GM04504 (cell line): ENCODE measurements at places on chromosomes 3 and 15.

DNA sequence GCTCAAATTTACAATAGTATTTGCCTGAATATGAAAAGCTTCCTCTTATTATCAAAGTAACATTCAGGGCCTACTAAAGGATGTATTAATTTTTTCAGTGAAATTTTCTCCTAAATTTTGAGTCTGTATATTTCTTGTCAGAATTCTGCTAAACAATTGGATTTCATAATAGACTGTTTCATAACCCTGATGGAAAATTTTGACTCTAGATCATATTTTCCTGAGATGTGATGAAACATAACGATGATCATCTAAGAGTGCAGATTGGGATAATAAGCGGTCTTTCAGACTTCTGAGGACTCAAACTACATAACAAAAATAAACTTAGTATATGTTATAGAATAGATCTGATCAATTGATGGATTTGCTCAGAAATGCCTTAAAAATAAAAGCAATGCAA is 574.5 kb upstream of the TBL1XR1 start:
- no peak for DNase-seq

- DNase-seq: no peak
These were observed 101.8 kb upstream of the AADACL2 start for GRCh38 chr3:151631946-151632345.

DNA sequence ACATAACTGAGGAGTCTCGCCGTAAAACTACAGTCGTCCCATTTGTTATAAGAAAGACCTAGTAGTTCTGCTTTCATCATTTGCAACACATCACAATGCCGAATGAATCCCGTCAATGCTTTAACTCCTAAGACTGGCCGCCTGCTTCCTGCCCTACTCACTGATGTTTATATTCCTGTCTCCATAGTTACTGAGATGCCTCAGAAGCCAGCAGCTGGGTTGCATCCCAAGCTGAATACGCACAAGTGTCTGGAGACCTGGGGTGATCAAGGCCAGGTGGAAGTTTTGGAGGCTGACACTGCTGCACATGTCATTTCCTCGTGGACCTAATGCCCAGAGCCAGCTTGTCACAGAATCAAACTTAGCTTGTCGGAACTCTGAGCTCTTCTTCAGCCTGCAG is 95.2 kb upstream of the UBE2E1 start:
- DNase-seq: peak; percentile 71

DNA sequence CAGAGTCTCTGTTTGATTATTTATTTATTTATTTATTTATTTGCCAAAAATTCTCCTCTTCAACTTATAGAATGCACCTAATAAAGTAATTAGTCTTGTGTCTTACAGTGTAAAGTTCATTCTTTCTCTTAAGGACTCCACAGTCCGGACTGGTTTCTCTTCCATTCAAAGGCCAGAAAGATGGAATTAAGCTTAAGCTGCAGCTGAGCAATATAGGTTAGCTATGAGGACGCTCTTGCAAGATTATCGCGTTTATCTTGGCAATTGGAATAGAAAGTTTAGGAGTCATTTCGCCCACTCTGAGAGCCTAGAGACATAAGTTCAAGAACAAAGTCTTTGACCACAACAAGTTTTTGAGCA is 15.0 kb downstream of the TAGLN3 start:
- DNase-seq: no peak

DNA sequence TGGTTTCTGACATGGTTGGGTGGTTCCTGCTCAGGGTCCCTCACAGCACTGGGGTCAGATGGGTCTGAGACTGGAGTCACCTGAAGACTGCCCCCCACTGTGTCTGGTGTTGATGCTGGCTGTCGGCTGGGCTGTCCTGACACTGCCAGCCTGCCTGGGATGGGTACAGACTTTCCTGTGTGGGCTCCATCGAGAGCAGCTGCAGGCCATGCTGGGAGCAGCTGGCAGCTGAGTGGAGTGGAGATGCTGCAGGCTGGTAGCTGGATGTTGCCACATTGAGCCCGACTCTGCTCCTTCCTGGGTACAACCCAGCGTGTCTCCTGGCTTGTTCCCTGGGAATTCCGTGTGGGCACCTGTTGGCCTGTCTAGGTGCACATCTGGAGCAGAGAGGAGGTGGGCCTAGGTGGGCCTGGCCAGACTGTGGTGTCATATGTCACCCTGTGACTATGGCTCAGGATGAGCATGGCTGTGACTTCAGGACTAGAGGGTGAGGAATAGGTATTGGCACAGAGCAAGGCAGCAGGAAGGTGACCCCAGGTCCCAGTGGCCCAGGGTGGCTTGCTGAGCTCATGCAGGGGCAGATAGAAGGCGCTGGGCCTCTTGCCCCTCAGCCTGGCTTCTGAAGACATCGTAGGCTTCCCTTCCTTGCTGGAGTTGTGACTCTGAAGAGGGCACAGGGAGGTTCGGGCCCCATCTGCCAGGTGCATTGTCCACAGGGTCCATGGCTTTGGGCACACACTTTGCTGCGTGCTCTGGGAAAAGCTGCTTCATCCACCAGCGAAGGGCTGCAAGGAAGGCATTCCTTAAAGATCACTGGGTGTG is 40.0 kb upstream of the PRR23E start:
- DNase-seq: no peak

DNA sequence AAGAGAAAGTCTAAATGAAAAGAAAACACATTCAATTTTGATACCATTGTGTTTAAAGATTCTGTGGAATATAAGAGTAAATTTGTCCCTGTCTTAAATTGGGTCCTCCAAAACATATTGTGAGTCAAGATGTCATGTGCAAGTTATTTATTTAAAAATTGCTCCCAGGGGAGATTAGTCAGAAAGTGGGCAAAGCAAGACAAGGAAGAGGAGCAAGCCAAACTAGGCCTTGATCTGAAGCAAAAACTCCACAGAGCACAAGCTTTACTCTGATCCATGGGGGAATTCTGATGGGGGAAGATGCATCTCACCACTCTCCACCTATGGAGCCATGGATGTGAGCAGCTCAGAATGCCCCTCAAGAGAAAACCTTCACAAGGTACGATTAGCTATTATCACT is 342.8 kb upstream of the IL12A start:
- peak; percentile 44 for DNase-seq

DNA sequence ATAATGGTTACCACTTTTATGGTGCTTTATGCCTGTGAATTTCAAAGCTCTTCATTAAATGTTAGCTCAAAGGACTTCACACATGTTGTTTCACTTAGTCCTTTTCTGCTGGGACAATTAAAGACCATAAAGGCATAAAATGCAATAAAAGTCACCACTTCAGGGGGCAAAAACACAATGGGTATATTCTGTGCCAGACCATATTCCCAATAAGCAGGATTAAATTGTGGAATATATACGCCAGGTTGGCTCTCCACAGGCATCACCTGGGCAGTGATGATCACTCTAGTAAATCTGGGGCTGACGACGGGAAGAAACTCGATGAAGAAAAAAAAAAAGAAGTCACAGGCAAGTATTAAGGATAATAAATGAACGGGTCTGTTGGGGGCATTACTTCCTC is 370.2 kb upstream of the CNTN4 start:
- no peak for DNase-seq

DNA sequence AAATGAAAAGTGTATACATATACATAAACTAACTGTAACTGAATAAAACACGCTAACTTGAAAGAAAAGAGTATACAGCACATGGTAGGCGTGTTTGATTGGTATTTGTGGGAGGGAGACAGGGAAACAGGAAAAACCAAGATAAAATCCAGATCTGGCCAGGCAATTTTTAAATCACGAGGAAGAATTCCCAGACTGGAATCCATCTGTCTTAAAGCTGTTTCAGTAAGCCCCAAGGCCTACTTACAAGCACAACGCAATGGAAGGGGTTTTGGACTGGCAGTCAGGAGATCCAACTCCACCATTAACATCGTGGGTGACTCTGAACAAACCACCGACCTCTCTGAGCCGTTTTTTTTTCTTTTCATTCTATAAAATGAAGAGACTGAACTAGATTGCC is 195.8 kb downstream of the OSBPL10 start:
- DNase-seq: no peak

GRCh38 chr3:118671192-118671591 is 363.5 kb downstream of the IGSF11 start:
- DNase-seq: no peak

DNA sequence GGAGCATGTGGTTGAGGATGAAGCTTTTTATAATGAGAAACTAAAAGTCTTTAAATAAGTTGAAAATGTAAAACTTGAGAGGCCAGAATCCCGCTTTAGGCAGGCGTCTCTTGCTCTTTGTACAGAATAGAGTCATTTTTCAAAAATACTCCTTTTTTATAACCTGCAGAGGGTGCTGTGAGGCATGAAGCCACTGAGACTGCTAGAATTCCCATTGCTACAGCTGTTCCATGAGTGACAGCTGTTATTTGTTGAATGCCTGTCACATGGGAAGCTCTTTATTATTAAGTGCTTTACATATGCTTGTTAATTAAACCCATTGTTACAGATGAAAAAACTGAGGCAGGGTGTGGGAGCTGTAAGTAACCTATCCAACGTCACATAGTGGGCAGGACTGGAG is 18.5 kb downstream of the MINAR1 start:
- no peak for DNase-seq

GRCh38 chr15:90720131-90720530 is 3.0 kb downstream of the BLM start:
- no peak for DNase-seq

- no peak for DNase-seq
These were observed 1.8 kb upstream of the SNAP23 start for GRCh38 chr15:42493679-42494078.

GRCh38 chr3:148420242-148420641 is 277.5 kb upstream of the AGTR1 start:
- no peak for DNase-seq

DNA sequence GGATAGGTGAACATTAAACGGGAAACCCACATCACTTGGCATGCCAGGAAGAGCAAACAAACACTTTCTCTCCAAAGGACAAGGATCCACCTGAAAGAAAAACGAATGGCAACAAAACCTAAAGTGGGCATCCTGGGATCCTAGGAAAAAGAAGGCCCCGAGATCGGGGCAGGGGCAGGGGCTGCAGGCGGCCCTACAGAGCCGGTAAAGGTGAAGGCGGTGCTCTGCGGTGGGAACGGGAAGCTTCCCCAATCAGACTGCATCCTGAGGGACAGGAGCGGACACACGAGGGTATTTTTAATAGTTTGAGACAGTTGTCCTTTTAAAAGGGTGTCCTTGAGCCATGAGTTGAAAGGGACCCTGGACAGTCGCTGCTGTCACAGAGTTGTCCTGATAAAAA is 24.9 kb upstream of the GABRA5 start:
- no peak for DNase-seq

DNA sequence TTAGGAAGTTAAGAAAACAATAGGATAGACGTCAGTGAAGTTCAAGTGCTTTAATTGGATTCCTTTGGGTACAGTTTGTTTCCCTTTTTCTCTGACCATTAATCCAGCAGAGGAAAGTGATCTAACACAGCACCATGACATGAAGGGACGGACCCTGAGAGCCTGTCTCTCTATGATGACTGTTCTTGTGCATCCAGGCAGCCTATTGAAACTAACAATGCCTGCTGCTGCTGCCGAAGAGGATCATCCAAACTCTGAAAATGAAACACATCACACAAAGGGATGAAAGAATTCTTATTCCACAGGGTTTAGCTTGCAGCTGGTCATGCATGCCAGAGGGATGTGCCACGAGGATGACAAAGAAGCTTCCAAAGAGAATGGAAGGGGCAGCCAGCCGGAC is 75.5 kb downstream of the ZBTB20 start:
- peak; percentile 68 for DNase-seq

GRCh38 chr15:74692327-74692726 is 3.5 kb downstream of the EDC3 start:
- no peak for DNase-seq

- no peak for DNase-seq
These were observed 11.9 kb downstream of the OXSM start for GRCh38 chr3:25801786-25802185.

DNA sequence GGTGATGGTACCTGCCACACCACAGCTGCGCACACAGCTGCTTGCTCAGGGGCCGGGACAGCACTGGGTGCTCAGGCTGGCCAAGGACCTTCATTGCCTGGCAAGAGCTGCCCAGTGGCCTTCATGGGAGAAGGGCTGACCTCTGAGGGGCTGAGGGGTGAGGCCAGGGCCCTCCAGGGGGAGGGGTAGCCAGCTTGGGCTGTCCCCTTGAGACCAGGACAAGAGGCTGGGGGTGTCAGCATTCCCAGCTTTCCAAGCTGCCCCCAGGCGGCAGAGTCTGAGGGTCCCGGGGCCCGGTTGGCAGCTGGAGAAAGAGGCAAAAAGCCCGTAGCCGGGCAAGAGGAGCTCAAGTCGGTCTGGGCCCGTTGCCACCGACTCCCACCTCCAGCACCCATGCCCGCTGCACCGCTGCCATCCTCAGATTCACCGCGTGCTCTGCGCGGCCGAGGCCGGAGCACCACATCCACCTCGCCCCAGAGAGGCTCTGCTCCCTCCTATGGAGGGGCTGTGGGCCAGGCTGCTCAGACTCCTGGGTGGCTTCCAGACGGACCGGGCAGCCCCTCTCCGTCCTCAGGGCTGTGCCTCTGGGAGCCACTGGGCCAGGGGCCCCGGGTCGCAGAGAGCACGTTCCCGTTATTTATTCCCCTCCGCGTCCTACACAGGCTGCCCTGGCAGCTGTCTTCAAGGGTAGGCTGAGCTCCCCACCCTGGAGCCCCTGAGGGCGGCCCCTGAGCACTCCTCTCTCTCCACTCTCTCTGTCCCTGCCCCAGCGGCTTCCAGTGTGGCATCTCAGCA is 51.5 kb downstream of the PLXNA1 start:
- no peak for DNase-seq

DNA sequence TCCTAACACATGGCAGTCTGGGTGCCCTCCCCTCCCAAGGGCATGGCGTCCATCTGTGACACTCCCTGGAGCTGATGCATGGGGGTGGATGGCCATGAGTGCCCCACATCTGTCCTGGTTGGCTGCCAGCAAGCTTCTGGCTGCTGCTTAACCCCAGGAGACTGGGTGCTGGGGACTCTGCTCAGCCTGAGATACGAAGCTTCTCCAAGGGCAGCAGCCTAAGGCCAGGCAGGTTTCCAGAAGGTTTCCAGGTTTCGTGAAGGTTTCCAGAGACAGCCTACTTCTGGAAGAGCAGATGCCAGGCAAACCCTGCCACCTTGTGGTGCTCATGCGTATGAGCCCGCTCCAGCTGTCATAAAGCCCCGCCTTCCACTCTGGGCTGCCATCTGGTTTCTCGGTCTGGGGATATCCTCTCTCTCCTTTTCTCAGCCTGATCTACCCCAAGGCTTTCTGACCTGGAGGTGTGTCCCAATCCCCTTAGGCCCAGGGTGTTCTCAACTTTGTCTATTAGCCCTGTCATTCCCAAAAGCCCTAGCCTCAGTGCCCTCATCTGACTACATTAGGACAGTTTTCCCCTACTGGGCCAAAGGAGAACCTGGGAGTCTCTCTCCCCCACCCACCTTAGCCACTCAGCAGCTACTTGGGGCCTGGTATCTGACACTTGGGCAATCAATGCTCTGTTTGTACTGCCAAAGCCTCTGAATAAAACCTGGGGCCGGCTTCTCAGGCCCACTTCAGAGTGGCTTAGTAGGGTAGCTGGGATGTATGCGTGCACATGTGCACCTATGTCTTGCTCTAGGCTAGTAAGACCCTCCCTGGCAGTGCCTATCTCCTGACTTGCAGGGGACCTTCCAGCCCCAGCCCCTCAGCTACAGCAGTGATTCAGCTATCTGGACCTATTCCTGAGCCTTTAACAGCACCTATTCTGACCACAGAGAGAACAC is 12.0 kb downstream of the MRPL46 start:
- DNase-seq: no peak

- DNase-seq: peak; percentile 62
These were observed 142.9 kb upstream of the TP63 start for GRCh38 chr3:189488241-189488767.
